ENCODE measurements at places on chromosomes 5 and 9.

GRCh38 chr9:95085036-95085770 is 232.3 kb downstream of the FANCC start:
- DNase-seq, result no peak

- no peak for DNase-seq
Observed at GRCh38 chr5:4345850-4346249, 750.2 kb downstream of the IRX1 start.

DNA sequence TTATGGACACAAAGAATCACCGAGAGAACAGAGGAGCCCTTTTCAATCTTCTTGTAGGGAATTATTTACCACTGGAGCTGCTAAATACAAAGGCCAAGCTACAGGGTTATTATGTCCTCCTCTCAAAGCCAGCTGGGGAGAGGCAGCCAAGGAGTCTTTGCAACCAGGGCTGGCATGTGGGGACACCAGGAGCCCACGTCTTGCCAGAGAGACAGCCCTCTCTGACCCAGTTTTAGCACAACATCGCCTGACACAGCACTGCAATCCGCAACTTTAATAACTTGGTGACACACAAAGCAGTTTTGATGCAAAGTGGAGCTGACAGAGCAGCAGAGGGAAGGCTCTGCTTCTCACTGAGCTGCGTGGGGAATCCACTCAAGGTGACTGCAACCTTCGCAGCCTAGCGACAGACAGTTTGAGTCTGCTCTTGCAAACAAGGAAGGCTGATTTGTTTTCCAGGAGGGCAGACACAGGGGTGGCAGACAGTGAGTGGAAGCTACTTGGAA is 33.6 kb downstream of the TLR4 start:
- no peak for DNase-seq

DNA sequence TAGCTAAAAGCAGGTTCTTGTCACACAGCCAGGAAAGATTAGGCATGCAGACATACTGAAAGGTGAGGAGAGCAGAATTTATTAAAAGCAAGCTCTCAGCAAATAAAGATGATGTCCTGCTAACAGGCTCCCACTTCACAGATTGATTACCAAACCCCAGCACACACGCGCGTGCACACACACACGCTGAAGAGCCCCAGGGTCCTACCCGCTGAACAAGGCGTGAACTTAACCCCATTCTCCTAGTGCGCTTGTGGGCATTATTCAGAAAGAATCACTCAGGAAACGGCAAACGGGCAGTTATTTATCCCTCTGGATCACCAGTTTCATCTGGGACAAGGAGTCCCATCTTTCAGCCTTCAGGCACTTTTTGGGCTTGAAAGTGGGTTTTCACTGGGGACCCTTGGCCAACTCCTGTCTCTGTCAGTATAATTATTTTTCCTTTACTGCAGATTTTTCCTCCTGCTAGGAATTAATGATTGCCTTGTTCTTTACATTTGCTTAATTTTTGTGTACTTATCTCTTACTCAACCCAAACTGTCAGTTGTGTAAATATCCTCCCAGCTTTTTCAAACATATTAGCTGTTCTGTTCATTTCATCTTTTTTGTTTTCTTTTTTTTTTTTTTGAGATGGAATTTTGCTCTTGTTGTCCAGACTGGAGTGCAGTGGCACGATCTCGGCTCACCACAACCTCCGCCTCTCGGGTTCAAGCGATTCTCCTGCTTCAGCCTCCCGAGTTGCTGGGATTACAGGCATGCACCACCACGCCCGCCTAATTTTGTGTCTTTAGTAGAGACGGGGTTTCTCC is 92.6 kb downstream of the RIC1 start:
- no peak for DNase-seq

DNA sequence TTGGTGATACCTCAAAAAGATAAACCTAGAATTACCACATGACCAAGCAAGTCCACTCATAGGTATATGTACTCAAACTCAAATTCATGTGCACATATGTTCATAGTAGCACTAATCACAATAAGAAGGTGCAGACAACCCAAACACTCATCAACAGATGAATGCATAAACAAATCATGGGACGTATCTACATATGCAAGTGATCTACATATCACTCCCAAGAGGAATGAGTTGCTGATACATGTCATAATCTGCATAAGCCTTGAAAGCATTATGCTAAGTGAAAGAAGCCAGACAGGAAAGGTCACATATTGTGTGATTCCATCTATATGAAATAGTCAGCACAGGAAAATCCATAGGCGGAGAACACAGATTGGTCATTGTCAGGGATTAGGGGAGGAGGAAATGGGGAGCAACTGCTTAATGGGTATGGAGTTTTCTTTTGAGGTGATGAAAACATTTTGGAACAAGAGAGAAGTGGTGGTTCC is 10.6 kb upstream of the GPX8 start:
- DNase-seq, result no peak

GRCh38 chr9:20898885-20899554 is 132.4 kb downstream of the HACD4 start:
- peak; percentile 2 for DNase-seq

- no peak for DNase-seq
Observed at GRCh38 chr9:86359151-86359879, 5.1 kb upstream of the TUT7 start.

DNA sequence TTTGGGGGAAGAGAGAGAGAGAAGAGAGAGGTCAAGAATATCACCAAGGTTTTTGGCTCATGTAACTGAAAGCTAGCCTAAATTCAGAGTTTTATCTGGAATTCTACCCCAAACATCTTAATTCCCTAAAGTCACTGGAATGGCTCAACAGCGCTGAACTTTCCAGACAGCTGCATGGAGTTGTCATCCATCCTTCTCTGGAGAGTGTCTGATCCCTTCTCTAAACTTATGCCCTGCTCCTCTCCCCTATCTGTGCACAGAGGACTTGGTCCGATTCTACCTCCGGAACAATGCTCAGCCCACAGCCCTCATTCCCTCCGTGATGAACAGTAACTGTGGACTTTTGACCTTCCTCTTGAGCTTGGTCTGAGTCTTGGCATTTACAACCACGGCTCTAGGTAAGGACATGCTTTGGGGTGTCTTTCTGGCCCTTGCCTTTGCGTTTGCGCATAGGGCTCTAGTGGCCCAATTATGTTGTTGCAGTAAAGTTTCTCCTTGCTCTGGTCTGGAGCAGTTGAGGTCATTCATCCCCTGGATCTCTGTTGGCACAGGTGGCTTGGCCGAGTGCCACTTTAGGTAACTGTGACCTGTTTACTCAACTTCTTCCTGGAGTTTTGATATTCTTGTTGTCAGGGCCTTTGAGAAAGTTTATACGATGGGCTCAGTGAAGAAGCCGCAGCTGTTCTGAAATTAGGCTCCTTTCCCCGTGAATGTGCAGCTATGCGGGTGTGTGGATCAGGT is 18.3 kb upstream of the CD180 start:
- no peak for DNase-seq
